ENCODE measurements at places on chromosomes 16 and 17.

DNA sequence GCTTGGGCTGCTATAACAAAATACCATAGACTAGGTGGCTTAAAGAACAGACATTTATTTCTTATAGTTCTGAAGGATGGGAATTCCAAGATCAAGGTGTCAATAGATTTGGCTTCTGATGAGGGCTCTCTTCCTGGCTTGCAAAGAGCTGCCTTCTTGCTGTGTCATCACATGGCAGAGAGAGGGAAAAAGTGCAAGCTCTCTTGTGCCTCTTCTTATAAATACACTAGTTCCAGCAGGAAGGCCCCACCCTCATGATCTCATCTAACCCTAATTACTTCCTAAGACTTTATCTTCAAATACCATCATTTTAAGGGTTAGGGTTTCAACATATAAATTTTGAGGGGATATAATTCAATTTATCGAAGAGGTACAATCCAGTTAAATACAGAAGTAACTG, 30.6 kb downstream of the ABCA9 start:
- no peaks in the 10 kb centered on the region for H3K27me3 ChIP-seq
- H3K27ac ChIP-seq = no peak overlapping the region
- no peak overlapping the region for H3K4me3 ChIP-seq
- no peaks in the 10 kb centered on the region for H3K4me1 ChIP-seq

- no peak for DNase-seq
- no peaks in the 10 kb centered on the region for H3K27me3 ChIP-seq
- peak overlapping the region; percentile 8 for H3K27ac ChIP-seq
- H3K36me3 ChIP-seq = peaks cover 3% of the 10 kb centered on the region
- H3K4me3 ChIP-seq = no peak overlapping the region
These were observed 11.5 kb downstream of the LITAF start for GRCh38 chr16:11575223-11575589.

DNA sequence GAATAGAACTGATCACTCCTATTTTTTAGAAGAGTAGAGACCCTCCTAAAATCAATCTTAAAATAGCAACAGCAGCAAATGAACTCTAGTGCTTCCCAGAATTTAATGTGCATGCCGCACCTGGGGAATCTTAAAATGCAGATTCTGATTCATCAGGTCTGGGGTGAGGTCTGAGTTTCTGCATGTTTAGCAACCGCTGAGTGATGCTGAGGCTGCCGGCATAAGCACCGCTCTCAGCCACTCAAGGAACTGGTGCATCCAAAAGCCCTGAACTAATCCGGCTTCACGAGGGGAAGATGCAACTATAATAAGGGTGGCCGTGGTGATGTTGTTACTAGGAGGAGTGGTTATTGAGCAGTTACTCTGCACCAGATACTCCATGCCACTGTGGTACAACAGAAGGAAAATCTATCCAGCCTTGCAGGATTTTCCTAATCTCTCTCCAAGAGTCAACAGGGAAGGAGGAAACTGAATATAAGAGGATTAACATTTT, 19.7 kb downstream of the SDK2 start:
- DNase-seq = no peak
- H3K36me3 ChIP-seq = no peaks in the 10 kb centered on the region
- no peak overlapping the region for H3K4me3 ChIP-seq
- no peak overlapping the region for H3K27ac ChIP-seq

DNA sequence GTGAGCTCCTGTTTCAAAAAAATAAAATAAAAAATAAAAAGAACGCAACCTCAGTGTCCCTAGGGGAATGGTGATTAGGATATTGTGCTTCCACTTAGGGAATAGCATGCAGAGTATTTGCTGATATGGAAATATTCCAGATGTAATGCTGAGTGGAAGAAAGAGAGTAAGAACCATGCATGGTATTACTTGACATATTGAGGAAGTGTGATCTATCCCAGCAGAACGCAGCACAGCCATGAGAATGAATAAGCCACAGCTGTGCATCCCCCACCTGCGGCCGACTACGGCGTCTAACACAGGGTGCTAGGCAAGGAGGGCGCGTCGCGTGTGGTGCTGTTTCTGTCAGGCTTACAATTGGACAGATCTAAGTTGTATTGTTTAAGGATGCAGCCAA, 49.5 kb downstream of the FOXK2 start:
- no peak overlapping the region for H3K27ac ChIP-seq
- no peaks in the 10 kb centered on the region for H3K27me3 ChIP-seq
- H3K36me3 ChIP-seq = peaks cover 80% of the 10 kb centered on the region
- no peak overlapping the region for H3K4me3 ChIP-seq

GRCh38 chr16:67869653-67870052, 3.2 kb upstream of the EDC4 start:
- no peaks in the 10 kb centered on the region for H3K27me3 ChIP-seq
- H3K4me3 ChIP-seq = no peak overlapping the region
- H3K36me3 ChIP-seq = peaks cover 29% of the 10 kb centered on the region
- H3K27ac ChIP-seq = no peak overlapping the region
- DNase-seq = no peak
- H3K4me1 ChIP-seq = peaks cover 22% of the 10 kb centered on the region

DNA sequence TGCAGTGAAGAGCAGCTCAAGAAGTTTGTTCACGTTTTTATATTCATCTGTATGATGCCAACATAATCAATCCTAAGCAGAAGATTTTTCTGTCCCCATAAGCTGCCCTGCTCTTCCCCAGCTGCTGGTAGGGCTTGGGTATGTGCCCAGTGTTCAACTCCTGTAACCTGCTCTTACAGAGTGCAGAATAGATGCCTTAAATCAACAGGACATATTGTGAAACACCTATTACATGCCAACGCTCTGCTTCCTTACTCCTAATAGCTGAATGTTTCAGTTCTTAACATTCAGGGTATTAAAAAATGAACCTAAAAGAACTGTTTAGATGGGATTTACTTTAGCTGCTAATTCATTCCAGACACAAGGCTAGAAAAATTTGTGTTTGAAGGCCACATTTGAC, 190.9 kb downstream of the HS3ST3A1 start:
- no peaks in the 10 kb centered on the region for H3K4me1 ChIP-seq
- no peaks in the 10 kb centered on the region for H3K36me3 ChIP-seq
- no peak overlapping the region for H3K27ac ChIP-seq

DNA sequence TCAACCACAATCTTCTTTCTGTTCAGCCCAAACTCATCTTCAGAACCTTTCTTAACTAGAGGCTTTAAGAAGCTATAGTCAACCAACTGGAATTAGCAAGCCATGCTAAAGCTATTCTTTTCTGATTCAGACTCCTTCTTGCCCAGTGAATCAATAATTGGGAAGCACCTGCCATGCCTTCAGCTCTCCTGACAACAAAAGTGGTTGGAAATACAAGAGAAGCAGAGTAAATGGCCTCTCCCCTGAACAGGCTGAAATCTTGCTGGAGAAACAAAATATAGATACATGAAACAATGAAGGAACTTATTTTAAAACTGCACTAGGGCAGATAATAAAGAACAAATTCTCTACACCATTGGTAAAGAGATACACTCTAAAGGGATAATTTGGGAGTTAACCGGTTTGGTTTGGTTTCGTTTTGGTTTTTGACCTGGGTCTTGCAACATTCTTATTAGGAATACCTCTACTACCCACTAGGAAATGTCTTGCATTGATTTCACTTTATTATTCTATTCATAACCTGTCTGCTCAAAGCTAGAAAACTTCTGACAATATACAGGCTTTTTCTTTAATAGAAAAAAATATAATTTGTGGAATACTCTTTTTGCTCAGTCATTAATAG, 173.6 kb upstream of the DYNLRB2 start:
- H3K36me3 ChIP-seq = no peaks in the 10 kb centered on the region
- DNase-seq = no peak
- no peak overlapping the region for H3K4me3 ChIP-seq
- no peak overlapping the region for H3K27ac ChIP-seq

DNA sequence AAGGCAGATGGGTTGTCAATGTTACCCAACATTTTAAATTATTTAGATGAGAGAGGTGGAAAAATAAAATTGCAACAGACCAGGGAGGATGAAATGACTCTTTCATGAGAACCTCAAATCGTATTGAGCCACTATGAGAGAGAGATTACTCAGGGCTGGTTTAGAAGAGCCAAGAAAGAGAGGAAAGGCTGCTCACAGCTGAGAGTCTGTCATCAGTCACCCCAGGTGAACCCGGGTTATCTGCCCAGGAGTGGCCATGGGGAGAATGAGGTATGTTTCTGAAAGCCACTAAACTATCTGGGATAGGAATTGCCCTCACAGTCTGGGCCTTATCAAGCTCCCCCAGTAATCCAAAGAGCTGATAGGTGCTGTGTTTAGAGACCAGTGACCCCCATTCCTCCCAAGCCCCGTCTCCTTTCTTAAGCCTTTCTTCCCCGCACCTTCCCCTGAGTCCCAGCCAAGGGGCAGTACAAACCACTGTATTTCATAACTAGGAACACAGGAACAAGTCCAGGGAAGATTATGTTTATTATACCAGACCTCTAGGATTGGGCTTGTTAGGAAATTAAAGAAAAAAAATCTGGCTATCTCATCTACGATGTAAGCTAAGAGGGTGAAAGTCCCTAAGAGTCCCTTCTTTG, 158.9 kb upstream of the NOL11 start:
- no peaks in the 10 kb centered on the region for H3K4me1 ChIP-seq
- no peaks in the 10 kb centered on the region for H3K27me3 ChIP-seq
- H3K36me3 ChIP-seq = peaks cover 44% of the 10 kb centered on the region
- no peak overlapping the region for H3K4me3 ChIP-seq

DNA sequence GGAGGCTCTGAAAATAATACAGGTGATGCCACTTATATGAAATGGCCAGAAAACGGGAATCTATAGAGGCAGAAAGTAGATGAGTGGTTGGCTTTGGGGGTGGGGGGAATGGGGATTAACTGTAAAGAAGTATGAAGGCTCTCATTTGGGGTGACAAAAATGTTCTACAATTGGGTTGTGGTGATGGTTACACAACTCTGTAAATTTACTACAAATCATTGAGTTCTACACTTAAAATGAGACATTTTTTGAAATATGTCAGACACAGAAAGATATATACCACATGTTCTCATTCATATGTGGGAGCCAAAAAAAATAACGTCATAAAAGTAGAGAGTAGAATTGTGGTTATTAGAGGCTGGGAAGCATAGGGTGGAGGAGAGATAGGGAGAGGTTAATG, 25.7 kb downstream of the ARHGAP17 start:
- H3K4me3 ChIP-seq = no peak overlapping the region
- H3K27me3 ChIP-seq = no peaks in the 10 kb centered on the region
- H3K27ac ChIP-seq = no peak overlapping the region
- DNase-seq = no peak
- H3K36me3 ChIP-seq = no peaks in the 10 kb centered on the region

- H3K4me1 ChIP-seq = peaks cover 32% of the 10 kb centered on the region
- no peaks in the 10 kb centered on the region for H3K27me3 ChIP-seq
- no peak for DNase-seq
- peaks cover 15% of the 10 kb centered on the region for H3K36me3 ChIP-seq
- no peak overlapping the region for H3K27ac ChIP-seq
- H3K4me3 ChIP-seq = no peak overlapping the region
These were observed 7.1 kb downstream of the MINK1 start for GRCh38 chr17:4839965-4840892.

DNA sequence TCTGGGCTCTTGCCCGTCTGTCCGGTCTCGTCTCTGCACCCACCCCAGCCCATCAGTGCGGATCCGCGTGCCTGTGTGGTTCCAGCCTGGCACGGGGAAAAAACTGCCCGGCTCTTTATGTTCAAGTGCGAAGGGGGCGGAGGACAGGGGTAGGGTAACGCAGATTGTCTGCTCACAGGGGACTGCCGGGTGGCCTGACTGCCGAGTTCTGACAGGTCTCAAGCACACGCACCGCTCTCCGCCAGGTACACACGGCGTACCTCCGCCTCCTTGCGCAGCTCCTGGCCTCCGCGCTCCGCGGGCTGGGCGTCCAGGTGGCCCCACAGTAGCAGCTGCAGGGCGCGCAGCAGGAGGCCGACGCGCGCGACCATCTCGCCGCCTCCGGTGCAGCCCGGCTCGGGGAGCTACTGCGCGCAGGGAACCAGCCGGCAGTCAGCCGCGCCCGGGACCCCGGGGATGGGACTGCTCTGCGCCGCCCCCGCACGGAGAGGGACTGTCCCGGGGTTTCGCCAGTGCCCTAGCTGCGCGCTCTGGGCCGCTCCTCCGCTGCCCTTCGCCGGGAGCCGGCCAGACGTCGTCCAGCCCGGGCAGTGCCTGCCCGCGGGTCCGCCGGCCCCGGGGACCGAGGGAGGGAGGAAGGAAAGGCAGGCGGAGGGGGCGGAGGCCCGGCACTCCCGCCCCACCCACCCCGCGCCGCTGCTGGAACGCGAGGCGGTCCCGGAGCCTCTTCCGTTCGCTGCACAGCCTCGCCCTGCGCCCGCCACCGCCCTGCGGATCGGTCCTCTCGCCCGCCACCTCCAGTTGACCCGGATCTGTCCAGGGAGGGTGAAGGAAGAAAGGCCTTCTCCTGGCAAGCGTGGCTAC, at the start of gene MMP28:
Gene MMP28 (minus strand): TSS at position 635 of the 864 bp plus-strand sequence. CDS start 264 bp downstream, at position 371.
- H3K27ac ChIP-seq = no peak within 1 kb of the TSS
- H3K4me3 ChIP-seq = peak within 1 kb of the TSS; percentile 66
- H3K36me3 ChIP-seq = no peaks in the 10 kb centered on the region
- DNase-seq = peak; percentile 43
- H3K4me1 ChIP-seq = no peaks in the 10 kb centered on the region

GRCh38 chr16:13571036-13571435, 348.9 kb upstream of the ERCC4 start:
- H3K4me3 ChIP-seq = no peak overlapping the region
- H3K36me3 ChIP-seq = no peaks in the 10 kb centered on the region
- H3K27me3 ChIP-seq = no peaks in the 10 kb centered on the region
- DNase-seq = no peak

DNA sequence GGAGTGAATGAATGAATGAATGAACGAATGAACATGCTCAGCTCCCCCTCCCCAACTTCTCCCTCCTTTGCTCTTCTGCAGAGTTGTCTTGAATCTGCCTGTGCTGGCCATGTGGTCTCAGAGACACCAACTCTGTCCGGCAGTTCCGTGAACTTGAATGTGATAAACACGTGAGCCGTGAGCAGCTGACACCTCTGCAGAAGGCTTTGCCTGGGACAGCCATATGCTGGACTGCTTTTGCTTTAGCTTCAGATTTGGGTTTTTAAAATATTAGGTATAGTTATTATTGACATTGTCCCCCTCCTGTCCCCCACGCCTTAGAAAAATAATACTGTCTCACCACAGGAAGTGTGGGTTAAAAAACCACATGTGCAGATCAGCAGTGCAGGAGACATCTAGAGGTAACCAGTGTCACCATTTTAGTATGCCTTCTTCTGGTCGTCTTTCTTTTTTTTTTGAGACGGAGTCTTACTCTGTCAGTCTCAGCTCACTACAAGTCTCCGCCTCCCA, 83.8 kb downstream of the ABCC1 start:
- DNase-seq = no peak
- peak overlapping the region; percentile 55 for H3K27ac ChIP-seq
- H3K4me1 ChIP-seq = peaks cover 19% of the 10 kb centered on the region
- H3K36me3 ChIP-seq = peaks cover 16% of the 10 kb centered on the region
- H3K4me3 ChIP-seq = no peak overlapping the region

- DNase-seq = no peak
- no peak overlapping the region for H3K4me3 ChIP-seq
- H3K4me1 ChIP-seq = no peaks in the 10 kb centered on the region
- no peak overlapping the region for H3K27ac ChIP-seq
- H3K36me3 ChIP-seq = no peaks in the 10 kb centered on the region
These were observed 214.0 kb upstream of the MPHOSPH6 start for GRCh38 chr16:82384017-82384416.

DNA sequence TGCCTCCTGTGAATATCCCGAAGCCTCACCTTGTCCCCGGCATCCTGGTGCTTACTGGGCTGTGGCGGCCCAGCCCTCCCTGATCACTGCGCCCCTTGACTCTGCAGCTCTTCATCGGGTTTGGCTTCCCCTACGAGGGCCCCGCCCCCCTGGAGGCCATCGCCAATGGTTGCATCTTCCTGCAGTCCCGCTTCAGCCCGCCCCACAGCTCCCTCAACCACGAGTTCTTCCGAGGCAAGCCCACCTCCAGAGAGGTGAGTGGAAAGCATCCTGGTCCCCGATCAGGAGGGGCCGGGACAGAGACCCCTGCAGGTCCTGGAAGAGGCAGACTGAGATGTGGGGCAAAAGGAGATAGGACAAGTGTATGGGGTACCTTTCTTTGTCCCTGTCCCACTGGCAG, 72.1 kb downstream of the MGAT5B start:
- H3K4me1 ChIP-seq = no peaks in the 10 kb centered on the region
- no peak for DNase-seq
- no peak overlapping the region for H3K27ac ChIP-seq
